CD4-positive, alpha-beta T cell treated with Interferon alpha-2 for 1 hour (primary cell): ENCODE measurements at places on chromosomes 1 and 21.

- no peak for DNase-seq
These were observed 1.1 kb downstream of the ECE1 start for GRCh38 chr1:21289127-21289526.

DNA sequence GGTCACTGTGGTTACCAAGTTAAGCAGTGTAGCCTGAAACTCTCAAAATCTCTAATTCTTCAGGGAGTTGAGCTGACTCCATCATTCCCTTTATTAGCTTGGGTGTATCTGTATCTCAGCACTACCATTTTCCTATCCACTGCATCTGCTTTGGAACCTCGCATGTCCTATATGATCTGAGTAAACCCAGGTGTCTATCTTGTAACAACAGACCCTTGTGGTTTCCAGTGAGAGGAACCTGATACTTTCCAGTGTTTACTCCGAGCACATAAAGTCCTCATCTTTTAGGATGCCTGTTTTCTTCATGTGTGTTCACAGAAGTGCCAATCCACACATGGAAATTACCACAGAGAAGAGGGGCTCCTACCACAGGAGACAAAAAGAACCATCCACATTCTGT lies 650.4 kb downstream of the LMO4 start:
- no peak for DNase-seq

- DNase-seq: no peak
These were observed 395.4 kb downstream of the NTNG1 start for GRCh38 chr1:107536266-107536665.

- peak; percentile 61 for DNase-seq
These were observed 2.7 kb downstream of the PTPRC start for GRCh38 chr1:198641501-198641900.

GRCh38 chr1:236760480-236760879 lies 34.6 kb upstream of the MTR start:
- DNase-seq: no peak
